ENCODE measurements at places on chromosomes 6 and 20. TPM values are rescaled to one million over a fixed set of nuclear protein-coding genes. Genes with fewer than 3 reads are reported as not detected.

- no peaks in the 10 kb centered on the region for H3K4me1 ChIP-seq
- H3K27ac ChIP-seq = no peak overlapping the region
- no peaks in the 10 kb centered on the region for H3K27me3 ChIP-seq
- H3K4me3 ChIP-seq = no peak overlapping the region
These were observed 1374.4 kb upstream of the GJE1 start for GRCh38 chr6:140758169-140758877.

- no peaks in the 10 kb centered on the region for H3K4me1 ChIP-seq
- DNase-seq = no peak
- no peak overlapping the region for H3K4me3 ChIP-seq
- no peaks in the 10 kb centered on the region for H3K27me3 ChIP-seq
- H3K27ac ChIP-seq = no peak overlapping the region
These were observed 57.2 kb downstream of the RIOK1 start for GRCh38 chr6:7446619-7447325.

- H3K4me1 ChIP-seq = peaks cover 7% of the 10 kb centered on the region
- DNase-seq = no peak
- H3K36me3 ChIP-seq = no peaks in the 10 kb centered on the region
- H3K27me3 ChIP-seq = no peaks in the 10 kb centered on the region
These were observed 8.7 kb upstream of the HLA-E start for GRCh38 chr6:30480536-30481156.

- no peak for DNase-seq
- H3K4me3 ChIP-seq = no peak overlapping the region
- H3K27ac ChIP-seq = no peak overlapping the region
- H3K27me3 ChIP-seq = no peaks in the 10 kb centered on the region
- no peaks in the 10 kb centered on the region for H3K4me1 ChIP-seq
- H3K36me3 ChIP-seq = no peaks in the 10 kb centered on the region
These were observed 191.7 kb upstream of the RIN2 start for GRCh38 chr20:19566226-19566945.

FOXQ1 gene
- 17.4 TPM for total RNA-seq

- peaks cover 5% of the 10 kb centered on the region for H3K4me1 ChIP-seq
- no peak overlapping the region for H3K27ac ChIP-seq
- H3K36me3 ChIP-seq = no peaks in the 10 kb centered on the region
- no peaks in the 10 kb centered on the region for H3K27me3 ChIP-seq
- DNase-seq = no peak
- H3K4me3 ChIP-seq = no peak overlapping the region
These were observed 52.4 kb upstream of the ARMH2 start for GRCh38 chr6:24851086-24851485.

DNA sequence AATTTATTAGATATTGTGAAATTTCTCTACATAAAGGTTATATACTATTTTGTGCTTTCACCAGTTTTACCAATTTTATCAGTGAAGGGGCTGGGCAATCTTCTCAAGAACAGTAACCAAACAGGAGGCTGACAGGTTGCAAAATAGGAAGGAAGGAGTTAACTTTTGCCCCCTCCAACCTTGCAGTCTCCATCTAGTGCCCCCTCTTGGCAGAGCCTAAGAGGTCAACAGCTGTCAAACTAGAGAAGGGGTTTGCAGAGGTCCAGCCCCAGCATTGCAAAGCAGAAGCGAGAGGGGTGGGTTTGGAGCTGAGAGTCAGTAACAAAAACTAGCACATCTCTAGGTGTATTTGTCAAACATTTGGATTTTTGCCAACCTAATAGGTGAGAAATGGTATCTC, 391.0 kb downstream of the CDC5L start:
- no peak overlapping the region for H3K27ac ChIP-seq
- no peaks in the 10 kb centered on the region for H3K36me3 ChIP-seq
- no peaks in the 10 kb centered on the region for H3K4me1 ChIP-seq
- DNase-seq = no peak
- no peaks in the 10 kb centered on the region for H3K27me3 ChIP-seq
- no peak overlapping the region for H3K4me3 ChIP-seq

TXNDC5 gene
- total RNA-seq = 104 TPM

GRCh38 chr6:47162793-47163192, 120.7 kb upstream of the ADGRF1 start:
- H3K4me1 ChIP-seq = no peaks in the 10 kb centered on the region
- no peaks in the 10 kb centered on the region for H3K27me3 ChIP-seq
- no peaks in the 10 kb centered on the region for H3K36me3 ChIP-seq
- no peak for DNase-seq
- H3K27ac ChIP-seq = no peak overlapping the region

GRCh38 chr6:105374010-105374420, 28.9 kb downstream of the PREP start:
- no peaks in the 10 kb centered on the region for H3K27me3 ChIP-seq
- H3K4me1 ChIP-seq = no peaks in the 10 kb centered on the region
- H3K36me3 ChIP-seq = peaks cover 2% of the 10 kb centered on the region
- DNase-seq = no peak

DNA sequence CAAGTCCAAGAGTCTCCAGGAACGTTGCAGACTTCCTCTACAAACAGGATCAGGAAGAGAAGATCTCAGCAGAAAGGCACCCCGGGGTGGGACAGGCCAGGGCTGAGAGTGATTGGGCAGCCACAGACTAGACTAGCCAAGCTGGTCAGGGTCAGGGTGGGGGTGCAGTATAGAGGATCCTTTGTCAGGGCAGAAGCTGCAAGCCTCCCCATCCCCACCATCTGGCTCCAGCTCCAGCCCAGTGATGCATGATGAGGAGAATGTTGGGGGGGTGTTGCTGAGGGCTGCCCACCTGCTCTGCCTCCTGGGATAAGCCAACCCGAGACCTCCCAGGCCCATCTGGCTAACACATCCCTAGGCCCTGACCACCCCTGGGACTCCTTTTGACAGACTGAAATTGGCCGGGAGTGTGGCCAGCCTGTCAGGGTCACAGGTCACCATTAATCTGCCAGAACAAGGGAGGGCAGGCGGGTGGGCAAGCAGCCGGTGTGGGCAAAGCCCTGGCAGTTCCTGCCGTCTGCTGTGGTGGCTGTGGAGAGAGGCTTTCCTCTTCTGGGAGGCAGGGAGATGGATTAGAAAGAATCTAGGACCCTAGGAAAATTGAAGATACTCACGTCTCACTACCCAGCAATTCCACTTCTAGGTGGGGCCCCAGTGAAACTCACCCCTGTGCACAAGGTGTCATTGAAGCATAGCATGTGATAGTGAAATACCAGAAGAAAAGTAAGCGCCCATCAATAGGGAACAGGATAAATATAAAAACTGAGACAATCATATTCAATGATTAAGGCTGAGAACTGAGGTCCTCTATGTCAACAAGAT, 22.1 kb upstream of the SNTA1 start:
- no peaks in the 10 kb centered on the region for H3K27me3 ChIP-seq
- no peaks in the 10 kb centered on the region for H3K36me3 ChIP-seq
- DNase-seq = no peak
- no peak overlapping the region for H3K27ac ChIP-seq

DNA sequence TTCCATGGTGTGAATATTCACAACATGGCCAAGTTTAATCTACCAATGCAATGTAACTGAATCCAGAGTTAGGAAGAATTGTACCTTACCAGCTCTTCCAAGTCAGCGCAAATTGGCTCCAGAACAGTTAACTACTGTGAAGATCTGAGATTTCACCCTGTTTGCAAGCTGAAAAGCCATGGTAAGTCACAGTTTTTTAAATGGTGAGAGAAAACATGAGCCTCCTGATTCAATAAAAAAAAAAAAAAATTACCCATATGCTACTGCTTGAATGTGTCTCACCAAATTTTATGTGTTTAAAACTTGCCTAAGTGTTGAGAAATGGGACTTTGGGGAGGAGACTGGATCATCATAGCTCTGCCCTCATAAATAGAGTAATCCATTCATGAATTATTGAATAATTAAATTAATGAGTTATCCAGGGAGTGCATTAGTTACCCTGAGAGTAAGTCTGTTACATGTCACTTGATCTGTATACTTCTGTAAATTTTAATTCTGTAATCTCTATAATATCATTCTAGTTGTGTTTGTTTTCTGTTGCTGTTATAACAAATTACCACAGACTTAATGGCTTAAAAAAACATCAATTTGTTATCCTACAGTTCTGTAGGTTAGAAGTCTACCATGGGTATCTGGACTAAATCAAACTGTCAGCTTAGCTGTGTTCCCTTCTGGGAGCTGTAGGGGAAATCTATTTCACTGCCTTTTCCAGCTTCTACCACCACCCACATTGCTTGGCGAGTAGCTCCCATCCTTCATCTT, 1355.9 kb downstream of the GRIK2 start:
- no peaks in the 10 kb centered on the region for H3K4me1 ChIP-seq
- DNase-seq = no peak
- H3K27me3 ChIP-seq = no peaks in the 10 kb centered on the region
- no peak overlapping the region for H3K4me3 ChIP-seq

MLIP gene
- under 0.01 TPM for total RNA-seq

POU5F1 gene
- 4.9 TPM for total RNA-seq

DNA sequence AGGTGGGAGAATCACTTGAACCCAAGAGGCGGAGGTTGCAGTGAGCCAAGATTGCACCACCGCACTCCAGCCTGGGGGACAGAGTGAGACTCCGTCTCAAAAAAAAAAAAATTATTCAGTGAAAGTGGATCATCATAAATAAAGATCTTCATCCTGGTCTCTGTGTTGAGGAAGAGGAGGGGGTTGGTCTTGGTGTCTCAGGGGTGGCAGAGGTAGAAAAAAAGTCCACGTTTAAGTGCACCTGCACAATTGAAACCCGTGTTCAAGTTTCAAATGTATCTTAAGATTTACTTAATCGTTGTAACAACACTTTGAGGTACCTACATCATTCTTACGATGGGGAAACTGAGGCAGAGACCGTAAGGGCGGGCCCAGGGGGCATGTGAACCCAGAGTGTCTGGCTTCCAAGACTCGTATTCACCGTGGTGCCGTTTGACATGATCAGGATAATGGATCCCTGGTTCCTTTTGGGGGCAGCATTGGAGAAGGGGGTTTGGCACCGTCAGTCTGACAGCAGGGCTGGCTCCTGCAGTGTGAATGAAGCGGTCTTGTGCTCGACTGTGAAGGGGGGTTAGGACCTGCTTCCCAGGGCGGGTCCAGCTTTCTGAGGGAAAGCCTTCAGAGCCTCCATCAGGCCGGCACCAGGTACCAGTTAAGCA, 32.9 kb upstream of the ID1 start:
- no peak overlapping the region for H3K4me3 ChIP-seq
- H3K4me1 ChIP-seq = peaks cover 30% of the 10 kb centered on the region
- no peaks in the 10 kb centered on the region for H3K27me3 ChIP-seq
- DNase-seq = no peak
- peak overlapping the region; percentile 93 for H3K27ac ChIP-seq
- peaks cover 4% of the 10 kb centered on the region for H3K36me3 ChIP-seq

PPP1R16B gene
- total RNA-seq = 4.7 TPM

AHCY gene
- 85.4 TPM for total RNA-seq
